Kidney capillary endothelial cell (primary cell): ENCODE measurements at places on chromosomes 12 and 14.

DNA sequence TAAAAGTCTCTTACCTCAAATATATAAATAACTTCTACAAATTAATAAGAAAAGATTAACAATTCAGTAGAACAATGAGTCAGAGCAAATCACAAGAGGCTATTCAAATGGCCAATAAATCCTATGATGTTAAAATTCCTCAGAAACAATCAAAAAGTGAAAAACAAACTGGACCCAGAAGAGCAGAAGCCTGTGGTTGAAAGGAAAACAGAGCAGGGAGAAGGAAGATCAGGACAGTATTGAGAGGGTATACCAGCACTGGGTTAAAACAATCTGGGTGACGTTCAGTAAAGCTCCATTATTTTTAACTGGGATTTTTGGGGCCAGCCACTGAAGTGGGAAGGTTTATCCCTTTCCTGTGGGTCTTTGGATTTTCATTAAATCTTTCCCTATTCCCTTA, 39.7 kb upstream of the PCED1B start:
- no peak for DNase-seq

DNA sequence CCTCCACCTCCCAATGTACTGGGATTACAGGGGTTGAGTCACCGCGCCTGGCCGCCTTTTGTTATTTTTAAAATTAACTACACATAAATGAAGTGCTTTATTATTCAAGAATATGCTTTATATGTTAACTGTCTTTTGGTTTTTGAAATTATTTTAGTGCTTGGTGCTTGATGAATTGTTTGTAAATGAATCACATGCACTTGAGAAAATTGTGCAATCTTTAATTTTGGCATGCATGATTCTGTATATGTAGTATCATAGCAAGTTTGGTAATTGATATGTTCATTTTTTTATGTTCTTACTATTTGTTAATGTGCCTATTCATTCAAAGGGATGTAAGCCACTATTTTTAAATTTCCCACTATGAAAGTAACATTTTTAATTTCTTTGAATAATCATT, 440.9 kb downstream of the NAV3 start:
- no peak for DNase-seq

GRCh38 chr14:41548666-41549065, 58.0 kb upstream of the LRFN5 start:
- no peak for DNase-seq

DNA sequence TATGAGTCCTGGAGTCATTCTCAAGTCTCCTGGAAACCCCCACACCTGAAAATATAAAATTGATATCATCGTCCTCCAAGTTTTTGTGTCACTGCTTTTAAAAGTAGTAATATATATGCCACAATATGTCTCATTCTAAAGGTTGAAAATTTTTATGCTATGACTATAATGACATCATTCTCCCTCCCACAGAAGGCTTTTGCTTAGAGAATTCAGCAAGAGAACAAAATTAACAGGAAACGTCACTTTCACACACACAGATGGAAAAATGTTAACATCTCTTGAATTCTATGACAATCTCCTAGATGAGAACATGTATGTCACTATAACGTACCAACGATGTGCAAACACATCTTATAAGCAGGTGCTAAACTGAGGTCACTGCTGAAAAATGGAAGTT, 498.3 kb downstream of the FOXG1 start:
- DNase-seq, result no peak

DNA sequence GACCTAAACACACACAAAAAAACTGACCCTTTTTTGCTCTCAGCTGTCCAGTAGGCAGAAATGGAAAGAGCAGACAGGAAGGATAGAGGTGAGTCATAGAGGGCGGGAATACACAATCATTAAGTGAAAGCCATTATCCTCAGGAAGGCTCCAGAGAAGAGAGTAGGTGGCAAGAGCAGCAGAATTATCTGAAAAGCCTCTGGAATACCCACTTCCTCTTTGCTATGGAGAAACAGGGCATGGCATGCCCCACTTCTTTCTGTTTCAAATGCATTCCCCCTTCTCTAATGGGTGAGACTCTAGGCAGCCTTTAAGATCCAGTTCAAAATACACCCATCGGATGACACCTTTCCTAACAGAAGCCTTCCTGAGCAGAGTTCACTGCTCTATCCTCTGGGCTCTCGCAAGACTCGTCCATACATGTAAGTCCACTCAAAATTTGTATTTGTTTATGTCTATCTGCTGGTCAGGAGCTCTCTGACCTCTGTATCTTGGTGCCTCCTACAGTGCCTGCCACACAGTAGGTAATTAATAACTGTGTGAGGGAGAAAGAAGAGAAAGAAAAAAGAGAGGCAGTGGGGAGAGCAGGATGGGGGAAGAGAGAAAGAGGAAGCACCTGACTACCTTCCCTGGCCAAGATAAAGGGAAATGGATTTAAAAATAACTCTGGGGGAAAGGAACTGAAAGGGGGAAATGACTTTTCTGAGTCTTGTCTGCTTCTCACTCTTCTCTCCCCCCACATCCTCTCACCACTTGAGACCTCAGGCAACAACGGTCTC, 8.5 kb downstream of the KLHL33 start:
- peak; percentile 63 for DNase-seq

DNA sequence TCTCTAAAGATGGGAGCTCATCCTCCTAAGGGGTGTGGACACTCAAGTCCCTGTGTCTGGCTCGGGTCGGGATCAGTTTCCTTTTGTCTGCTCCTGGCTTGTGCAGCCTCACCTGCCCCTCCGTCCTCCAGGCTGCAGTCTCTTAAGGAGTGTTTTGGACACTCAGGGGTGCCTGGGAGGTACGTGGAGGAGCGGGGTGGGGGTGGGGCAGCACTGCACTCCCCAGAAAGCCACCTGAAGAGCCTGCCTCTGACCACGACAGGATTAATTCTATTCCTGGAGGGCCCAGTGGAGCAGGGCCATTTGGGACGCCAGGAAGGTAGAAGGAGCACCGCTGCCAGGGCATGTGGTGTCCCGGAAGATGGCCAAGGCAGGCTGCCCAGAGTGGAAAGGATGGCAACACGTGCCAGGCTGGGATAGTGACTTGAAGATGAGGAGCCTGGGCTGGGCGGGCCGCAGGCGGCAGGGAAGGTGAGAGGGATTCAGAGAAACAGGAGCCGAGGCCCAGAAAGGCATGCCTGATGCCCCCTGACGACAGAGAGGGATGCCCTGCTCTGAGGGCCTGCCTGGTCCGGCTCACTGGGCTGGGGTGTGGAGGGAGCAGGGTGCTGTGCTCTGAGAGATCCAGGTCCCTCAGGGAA, 14.8 kb upstream of the LRTM2 start:
- no peak for DNase-seq

- DNase-seq, result no peak
Measured at GRCh38 chr14:62956413-62956812, 88.8 kb downstream of the KCNH5 start.

GRCh38 chr12:94929780-94930179, 73.7 kb downstream of the NDUFA12 start:
- DNase-seq, result no peak

- peak; percentile 27 for DNase-seq
Measured at GRCh38 chr14:55399852-55400251, 11.8 kb downstream of the ATG14 start.

DNA sequence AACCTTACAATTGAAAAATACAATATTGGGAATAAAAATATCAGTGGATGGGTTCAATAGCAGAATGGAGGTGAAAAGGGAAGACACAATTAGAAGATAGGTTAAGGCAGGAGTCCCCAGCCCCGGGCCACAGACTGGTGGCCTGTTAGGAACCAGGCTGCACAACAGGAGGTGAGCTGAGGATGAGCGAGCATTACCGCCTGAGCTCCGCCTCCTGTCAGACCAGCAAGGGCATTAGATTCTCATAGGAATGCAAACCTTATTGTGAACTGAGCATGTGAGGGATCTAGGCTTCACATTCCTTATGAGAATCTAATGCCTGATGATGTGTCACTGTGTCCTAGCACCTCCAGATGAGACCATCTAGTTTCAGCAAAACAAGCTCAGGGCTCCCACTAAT, 27.3 kb upstream of the ST8SIA1 start:
- no peak for DNase-seq

GRCh38 chr14:74580275-74580672, 31.8 kb downstream of the LTBP2 start:
- DNase-seq, result no peak

DNA sequence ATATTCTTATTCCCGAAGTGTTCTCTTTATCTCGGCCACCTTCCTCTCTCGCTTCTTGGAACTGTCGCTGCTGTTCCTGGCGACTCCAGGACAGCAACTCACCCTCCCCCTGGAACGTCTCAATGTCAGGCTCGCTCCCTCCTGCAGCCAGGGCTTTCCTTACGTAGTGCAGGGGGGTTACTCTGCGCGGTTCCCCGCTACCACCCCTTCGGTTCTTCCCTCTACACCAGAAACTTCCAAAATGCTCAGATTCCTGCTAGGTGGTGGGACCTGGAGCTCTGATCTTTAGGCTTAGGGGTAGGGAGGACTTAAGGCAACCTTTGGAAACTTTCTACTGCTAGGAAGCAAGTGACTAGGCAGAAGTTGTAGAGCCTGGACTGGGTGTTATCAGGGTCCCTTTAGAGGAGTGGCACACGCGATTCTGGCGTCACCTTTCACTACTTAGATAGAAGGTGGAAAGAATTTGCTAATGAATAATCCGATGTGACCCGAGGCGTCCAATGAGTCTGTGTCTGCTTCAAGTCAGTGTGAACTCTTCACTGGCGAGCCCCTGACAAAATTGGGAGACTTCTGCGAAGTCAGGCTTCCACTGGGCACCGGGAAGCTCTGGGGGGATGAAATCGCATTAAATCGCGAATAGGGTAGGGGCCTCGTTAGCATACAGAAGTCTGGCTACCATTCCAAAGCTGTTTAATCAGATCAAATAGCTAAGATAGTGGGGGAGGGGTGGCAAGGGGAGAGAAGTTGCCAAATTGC, 900 bp upstream of the DPF3 start:
- DNase-seq, result peak; percentile 17

DNA sequence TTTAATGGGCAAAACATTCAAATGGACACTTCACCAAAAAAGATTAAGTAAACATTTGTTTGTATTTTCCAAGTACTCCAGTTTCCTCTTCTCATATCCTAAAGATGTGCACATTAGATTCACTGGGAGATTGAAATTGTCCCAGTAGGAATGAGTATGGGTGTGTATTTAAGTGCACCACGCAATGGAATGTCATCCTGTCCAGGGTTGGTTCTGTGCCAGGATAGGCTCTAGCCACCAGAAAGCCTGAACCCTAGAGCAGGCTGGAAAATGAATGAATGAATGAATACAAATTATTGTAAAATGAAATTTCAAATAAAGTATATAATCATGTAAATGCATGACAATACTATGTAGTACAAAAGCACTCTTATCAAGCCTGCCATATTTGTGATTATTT, 14.0 kb downstream of the CEP83 start:
- DNase-seq, result no peak

DNA sequence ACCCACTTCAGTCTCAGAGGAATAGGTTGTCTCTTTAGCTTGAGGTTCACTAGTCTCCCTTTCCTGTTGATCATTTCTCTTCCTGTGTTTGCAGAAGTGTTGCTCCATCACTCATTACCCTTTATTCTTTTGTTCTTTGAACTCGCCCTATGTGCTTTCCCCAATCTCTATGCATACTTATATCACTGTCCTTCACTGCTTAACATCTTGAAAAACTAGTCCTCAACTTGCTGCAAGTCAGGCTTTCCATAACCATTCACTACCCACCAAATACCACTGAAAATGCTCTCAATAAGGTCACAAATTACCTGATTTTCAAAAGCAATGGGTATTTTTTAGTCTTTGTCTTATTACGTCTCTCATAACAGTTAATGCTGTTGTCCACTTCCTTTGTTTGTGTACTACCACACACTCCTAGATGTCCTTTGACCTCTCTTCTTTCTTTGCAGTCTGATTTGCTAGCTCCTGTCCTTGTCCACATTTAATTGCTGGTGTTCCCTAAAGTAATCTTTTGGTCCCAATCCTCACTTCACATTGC, 80.8 kb downstream of the RIC8B start:
- DNase-seq, result no peak

DNA sequence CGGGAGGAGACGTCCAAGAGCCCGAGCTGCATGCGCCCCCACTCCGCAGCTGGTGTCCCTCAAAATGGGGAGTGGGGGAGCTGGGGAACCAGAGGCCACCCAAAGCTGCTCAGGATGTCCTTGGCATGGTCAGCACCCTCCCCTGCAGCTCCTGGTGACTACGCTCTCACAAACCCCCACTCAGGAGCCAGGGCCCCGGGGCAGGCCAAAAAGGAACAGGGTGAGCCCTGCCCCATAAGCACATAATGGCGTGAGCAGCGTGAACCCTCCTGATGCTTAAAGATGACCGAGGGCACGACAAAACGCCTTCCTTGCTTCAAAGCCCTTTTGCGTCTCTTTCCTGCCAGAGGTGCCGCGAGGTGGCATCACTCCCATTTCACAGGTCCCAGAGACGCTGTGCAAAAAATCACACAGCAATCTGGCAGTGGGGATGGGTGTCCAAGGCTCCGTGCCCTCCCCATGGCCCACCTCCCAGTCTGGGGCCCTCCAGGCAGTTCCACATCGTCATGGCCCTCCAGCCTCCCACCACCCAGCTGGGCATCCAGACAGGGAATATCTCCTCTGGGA, 13.5 kb downstream of the NCOR2 start:
- no peak for DNase-seq

- no peak for DNase-seq
Measured at GRCh38 chr12:121614872-121615467, 11.4 kb upstream of the ORAI1 start.

- no peak for DNase-seq
Measured at GRCh38 chr12:65432114-65432513, 153.6 kb downstream of the MSRB3 start.

DNA sequence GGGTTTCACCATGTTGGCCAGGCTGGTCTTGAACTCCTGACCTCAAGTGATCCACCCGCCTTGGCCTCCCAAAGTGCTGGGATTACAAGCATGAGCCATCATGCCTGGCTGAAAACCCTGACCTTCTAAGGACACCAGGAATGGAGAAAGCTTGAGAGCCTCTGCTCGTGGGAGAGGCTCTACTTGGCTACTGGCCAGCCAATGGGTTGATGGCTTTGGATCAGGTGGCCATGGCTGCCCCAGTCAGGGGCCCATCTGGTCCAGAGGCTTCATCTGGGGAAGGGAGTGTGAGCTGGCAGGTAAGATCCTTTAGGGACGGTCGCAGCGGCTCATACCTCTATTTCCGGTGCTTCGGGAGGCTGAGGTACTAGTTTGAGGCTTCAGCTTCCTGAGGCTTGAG, 42.5 kb upstream of the PPP1CC start:
- DNase-seq, result no peak

GRCh38 chr12:40338621-40339020, 113.8 kb downstream of the LRRK2 start:
- no peak for DNase-seq

DNA sequence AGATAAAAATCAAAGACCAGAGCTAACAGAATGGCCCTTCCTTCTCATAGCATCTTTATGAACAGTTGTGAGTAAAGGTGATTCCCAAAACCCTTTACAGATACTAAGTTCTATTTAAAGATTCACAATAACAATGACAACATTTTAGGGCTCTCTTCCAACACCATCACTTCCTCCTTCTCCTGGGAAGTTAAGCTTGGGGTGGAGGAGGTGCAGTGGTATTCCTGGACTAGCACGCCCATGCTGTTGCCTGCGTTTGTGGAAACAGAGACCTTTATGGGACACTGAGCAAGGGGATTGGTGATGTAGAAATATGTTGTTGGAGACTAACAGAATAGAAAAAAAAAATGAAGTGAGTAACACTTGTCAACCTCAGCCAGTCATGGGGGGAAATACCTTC, 22.5 kb downstream of the SYNE2 start:
- peak; percentile 47 for DNase-seq

GRCh38 chr14:22994762-22995275, 12.5 kb upstream of the AJUBA start:
- no peak for DNase-seq

- no peak for DNase-seq
Measured at GRCh38 chr14:31930493-31931240, 146.4 kb upstream of the ARHGAP5 start.

- DNase-seq, result no peak
Measured at GRCh38 chr12:120751389-120751788, 25.8 kb downstream of the ACADS start.
